ENCODE measurements at places on chromosomes 2 and 18. TPM values are rescaled to one million over a fixed set of nuclear protein-coding genes. Genes with fewer than 3 reads are reported as not detected.

GRCh38 chr2:191682126-191682525, 4.2 kb downstream of the NABP1 start:
- DNase-seq, result no peak

DNA sequence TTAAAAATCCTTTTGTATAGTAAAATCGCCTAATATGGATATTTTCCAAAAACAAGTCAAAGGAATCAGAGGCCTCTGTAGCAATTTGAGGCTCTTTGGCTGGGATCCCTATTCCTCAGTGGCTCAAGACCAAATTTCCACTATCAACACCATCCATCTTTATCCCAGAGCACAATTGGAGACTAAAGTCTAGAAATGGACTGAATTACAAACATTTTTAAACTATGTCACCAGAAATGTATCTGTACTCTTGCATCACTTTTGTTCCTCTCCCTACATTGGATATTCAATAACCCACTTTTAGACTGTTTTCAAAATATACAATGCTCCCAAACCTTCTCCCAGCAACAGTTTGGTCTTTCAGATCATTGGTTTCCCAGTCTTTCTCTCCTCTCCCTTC, 140.4 kb upstream of the KLHL29 start:
- no peak for DNase-seq

DNA sequence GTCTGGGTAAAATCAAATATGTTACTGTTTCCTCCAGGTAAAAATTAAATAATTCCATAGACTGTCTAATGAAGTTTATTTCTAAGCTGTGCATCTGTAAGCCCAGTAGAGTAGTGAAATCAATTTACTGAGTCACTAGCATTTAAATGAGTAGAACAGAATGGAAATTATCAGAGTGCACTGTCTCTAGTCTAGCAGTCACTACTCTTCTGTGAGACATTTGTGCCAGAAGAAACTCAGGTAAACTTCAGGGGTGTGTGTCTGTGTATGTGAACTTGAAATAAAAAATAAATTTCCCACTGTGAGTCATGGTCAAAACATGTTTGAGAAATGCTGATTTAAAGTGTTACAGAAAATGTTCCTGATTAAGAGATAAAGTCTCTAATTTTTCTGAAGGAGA, 146.4 kb downstream of the RIF1 start:
- DNase-seq, result no peak

DNA sequence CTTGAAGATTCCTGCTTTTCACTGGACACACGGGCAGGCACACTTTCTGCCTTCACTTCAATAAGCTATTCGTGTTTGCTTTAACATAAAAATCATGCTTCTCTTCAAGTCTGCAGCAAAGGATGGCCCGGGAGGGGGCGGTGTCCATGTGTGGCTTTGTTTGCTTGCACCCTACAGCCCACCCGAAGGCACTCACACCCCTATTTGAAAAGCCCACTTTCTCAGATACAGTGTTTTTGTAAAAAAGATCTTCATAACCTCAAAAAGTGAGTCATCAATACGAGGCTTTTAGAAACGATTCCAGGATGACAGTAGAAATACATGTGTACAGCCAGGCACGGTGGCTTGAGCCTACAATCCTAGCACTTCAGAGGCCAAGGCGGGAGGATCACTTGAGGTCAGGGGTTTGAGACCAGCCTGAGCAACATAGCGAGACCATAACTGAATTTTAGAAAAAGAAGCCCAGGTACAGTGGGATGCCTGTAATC, 36.5 kb upstream of the HPCAL1 start:
- no peak for DNase-seq

DNA sequence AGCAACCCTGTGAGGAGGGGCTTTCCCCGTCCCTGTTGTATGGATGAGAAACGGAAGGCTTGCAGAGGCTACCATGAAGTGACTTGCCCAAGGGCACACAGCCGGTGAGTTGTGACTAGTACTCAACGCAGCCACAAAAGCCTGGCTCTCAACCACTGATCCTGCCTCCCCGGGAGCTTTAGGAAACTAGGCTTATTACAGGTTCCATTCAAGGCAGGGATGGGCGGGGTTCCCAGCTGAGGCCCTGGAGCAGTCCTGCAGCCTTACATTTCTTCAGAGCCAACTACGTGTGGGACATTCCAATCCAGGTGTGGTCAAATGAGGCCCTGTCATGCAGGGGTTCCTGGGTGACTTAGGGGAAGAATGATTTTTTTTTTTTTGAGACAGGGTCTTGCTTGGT, 59.6 kb downstream of the MEX3C start:
- no peak for DNase-seq

- no peak for DNase-seq
Observed at GRCh38 chr2:15982285-15983044, 42.1 kb downstream of the MYCN start.

- no peak for DNase-seq
Observed at GRCh38 chr2:186459009-186459408, 27.1 kb upstream of the ZC3H15 start.

- DNase-seq, result no peak
Observed at GRCh38 chr2:18290386-18290785, 270.1 kb downstream of the RDH14 start.

GRCh38 chr18:51279367-51279984, 82.0 kb upstream of the MEX3C start:
- DNase-seq, result no peak

Gene POTEJ
- not detected for total RNA-seq

Gene TXNDC2
- total RNA-seq, result not detected

Gene COL3A1
- total RNA-seq, result not detected

Gene OTOS
- total RNA-seq, result not detected

Gene CPO
- total RNA-seq, result 0.22 TPM

Gene CAMKMT
- 14.8 TPM for total RNA-seq

Gene POTEC
- not detected for total RNA-seq

Gene CXXC1
- total RNA-seq, result 118 TPM

Gene NETO1
- not detected for total RNA-seq

All from T-helper 17 cell (primary cell).